ENCODE measurements at places on chromosomes 6 and 20. TPM values are rescaled to one million over a fixed set of nuclear protein-coding genes. Genes with fewer than 3 reads are reported as not detected.

ADAM33 gene
- total RNA-seq = 3.0 TPM

MAFB gene
- 1.6 TPM for total RNA-seq

ARID1B gene
- total RNA-seq = 102 TPM

NOX3 gene
- total RNA-seq = not detected

CPNE5 gene
- 0.54 TPM for total RNA-seq

PGBD1 gene
- 13.6 TPM for total RNA-seq

ASIP gene
- not detected for total RNA-seq

UTRN gene
- total RNA-seq = 76.8 TPM

DNA sequence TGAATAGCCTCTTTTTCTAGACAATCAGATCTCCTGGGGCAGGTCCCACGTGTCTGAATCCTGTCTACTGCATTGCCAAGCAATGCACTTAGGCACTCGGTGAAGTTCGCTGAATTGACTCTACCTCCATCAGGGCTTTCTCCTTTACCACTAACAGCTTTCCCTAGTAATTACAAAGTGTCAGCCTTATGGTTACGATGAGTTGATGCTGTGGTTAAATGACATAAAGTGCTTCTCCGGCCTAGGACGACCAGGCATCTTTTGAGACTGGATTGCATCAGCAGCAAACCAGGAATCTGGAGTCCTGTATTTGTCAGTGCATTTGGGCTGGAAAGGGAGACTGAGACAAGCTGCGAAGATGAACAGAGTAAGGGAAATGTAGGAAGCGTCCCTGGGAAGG lies 21.5 kb downstream of the NOX3 start:
- no peak overlapping the region for H3K4me3 ChIP-seq
- no peaks in the 10 kb centered on the region for H3K4me1 ChIP-seq
- no peak for DNase-seq
- no peaks in the 10 kb centered on the region for H3K27me3 ChIP-seq

DNA sequence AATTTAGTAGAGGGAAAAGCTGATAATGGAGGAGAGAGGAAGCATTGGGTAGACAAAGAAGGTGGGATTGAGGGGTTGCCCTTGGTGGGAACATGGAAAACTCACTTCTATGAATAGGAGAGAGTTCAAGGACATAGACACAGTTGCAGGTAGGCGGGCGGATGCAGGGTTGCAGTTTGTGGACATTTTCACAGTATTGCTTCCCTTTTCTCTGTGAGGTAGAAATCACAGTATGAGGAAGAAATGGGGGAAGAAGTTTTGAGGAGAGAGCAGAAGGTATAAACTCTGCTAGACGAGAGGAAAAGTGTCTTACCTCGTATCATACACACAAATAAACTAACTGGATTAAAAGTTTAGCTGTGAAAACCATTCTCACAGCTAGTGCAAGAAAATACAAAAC lies 200.7 kb upstream of the ECI2 start:
- no peak overlapping the region for H3K4me3 ChIP-seq
- DNase-seq = no peak
- peaks cover 3% of the 10 kb centered on the region for H3K36me3 ChIP-seq
- H3K4me1 ChIP-seq = peaks cover 33% of the 10 kb centered on the region
- no peak overlapping the region for H3K27ac ChIP-seq

DNA sequence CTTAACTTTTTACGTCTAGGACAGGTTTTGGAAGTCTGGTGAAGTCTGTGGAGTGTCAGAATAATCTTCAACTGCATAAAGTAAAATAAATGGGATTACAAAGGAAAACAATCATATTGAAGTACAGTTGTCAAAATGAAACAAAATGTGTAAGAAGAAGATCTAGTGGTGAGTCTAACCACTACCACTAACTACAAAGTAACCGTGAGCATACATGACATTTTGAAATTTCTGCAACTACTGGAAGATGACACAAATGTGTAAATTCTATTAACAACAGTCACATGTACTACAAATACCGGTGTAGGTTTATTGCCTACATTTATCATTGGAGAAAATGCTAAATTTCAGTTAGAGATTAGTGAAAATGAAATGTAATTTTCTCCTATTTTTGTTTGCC lies 29.7 kb downstream of the VPS52 start:
- H3K27me3 ChIP-seq = peaks cover 54% of the 10 kb centered on the region
- no peaks in the 10 kb centered on the region for H3K4me1 ChIP-seq
- H3K27ac ChIP-seq = no peak overlapping the region
- H3K4me3 ChIP-seq = no peak overlapping the region

DNA sequence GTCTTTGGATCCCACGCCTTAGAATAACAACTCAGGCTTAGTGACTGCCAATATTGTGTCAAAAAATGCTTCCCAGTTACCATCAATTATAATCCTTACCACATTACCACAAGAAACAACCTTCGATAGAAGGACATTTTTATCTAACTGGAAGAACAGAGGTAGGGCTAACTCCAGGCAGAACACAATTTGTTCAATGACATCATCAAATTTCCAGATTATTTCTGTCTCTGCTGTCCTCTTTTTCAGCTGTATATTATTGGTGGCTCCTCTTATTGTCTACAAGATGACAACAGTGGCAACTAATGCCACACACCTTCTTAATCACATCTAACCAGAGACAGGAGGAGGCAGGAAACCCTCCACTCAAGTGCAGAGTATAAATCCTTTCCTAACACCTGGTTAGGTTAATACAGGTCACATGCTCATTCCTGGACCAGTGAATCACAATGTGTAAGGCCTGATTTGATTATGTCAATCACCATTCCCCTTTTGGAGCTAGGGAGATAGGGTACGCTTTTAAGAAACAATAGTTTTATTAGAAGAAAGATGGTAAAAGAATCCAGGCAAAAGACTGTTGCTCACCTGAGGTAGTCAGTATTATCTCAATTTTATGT lies 18.0 kb downstream of the KHDC1L start:
- H3K27ac ChIP-seq = no peak overlapping the region
- no peak overlapping the region for H3K4me3 ChIP-seq
- no peaks in the 10 kb centered on the region for H3K27me3 ChIP-seq
- no peaks in the 10 kb centered on the region for H3K4me1 ChIP-seq

- H3K36me3 ChIP-seq = no peaks in the 10 kb centered on the region
- DNase-seq = no peak
- H3K4me3 ChIP-seq = no peak overlapping the region
- H3K27ac ChIP-seq = no peak overlapping the region
- H3K27me3 ChIP-seq = peaks cover under 1% of the 10 kb centered on the region
Measured at GRCh38 chr6:168941036-168941435, 312.6 kb downstream of the THBS2 start.

DNA sequence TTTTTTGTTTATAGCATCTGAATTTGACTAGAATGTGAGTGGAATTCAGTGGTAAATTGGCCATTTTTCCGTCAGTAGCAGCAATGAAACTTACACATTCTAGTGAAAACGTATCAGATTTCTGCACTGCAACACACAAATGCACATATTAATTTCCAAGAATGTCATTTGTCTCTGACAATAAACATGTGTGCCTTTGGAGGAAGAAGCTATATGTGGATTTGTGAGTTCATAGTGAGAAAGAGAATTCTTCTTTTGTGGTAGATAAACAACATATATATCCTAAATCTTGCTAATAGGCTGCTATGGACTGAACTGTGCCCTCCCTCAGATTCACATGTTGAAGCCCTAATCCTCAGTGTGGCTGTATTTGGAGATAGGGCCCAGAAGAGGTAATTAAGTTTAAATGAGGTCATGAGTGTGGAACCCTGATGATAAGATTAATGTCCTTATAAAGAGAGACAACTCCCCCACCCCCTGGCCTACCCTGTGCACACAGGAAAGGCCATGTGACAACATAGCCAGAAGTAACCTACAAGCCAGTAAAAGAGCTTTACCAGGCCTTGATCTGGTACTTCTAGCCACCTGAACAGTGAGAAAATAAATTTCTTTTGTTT lies 200.2 kb upstream of the EYA4 start:
- H3K4me1 ChIP-seq = no peaks in the 10 kb centered on the region
- DNase-seq = no peak
- no peak overlapping the region for H3K27ac ChIP-seq
- H3K27me3 ChIP-seq = no peaks in the 10 kb centered on the region
- no peak overlapping the region for H3K4me3 ChIP-seq

- no peak overlapping the region for H3K27ac ChIP-seq
- no peaks in the 10 kb centered on the region for H3K4me1 ChIP-seq
- H3K4me3 ChIP-seq = no peak overlapping the region
Measured at GRCh38 chr6:74167976-74168375, 472.0 kb downstream of the CD109 start.

- H3K4me1 ChIP-seq = peaks cover 35% of the 10 kb centered on the region
- H3K27me3 ChIP-seq = no peaks in the 10 kb centered on the region
- H3K36me3 ChIP-seq = peaks cover 7% of the 10 kb centered on the region
Measured at GRCh38 chr20:4812641-4813075, 90.9 kb downstream of the PRND start.

Measured in neural crest cell (in vitro differentiated cells).